ELR (cell line): ENCODE measurements at places on chromosomes 16 and 17.

- peak; percentile 65 for DNase-seq
Observed at GRCh38 chr17:68011199-68011665, 15.0 kb upstream of the C17orf58 start.

GRCh38 chr17:4295686-4296085 lies 31.9 kb upstream of the ANKFY1 start:
- DNase-seq, result no peak

- no peak for DNase-seq
Observed at GRCh38 chr17:35890774-35891155, 10.6 kb upstream of the CCL5 start.

GRCh38 chr17:61784510-61784909 lies 78.8 kb downstream of the BRIP1 start:
- DNase-seq, result no peak

- no peak for DNase-seq
Observed at GRCh38 chr17:71830866-71831265, 290.0 kb upstream of the SOX9 start.

- no peak for DNase-seq
Observed at GRCh38 chr17:37741341-37742115, 3.3 kb downstream of the HNF1B start.

GRCh38 chr16:23509782-23510163 lies 521 bp downstream of the GGA2 start:
- peak; percentile 56 for DNase-seq

DNA sequence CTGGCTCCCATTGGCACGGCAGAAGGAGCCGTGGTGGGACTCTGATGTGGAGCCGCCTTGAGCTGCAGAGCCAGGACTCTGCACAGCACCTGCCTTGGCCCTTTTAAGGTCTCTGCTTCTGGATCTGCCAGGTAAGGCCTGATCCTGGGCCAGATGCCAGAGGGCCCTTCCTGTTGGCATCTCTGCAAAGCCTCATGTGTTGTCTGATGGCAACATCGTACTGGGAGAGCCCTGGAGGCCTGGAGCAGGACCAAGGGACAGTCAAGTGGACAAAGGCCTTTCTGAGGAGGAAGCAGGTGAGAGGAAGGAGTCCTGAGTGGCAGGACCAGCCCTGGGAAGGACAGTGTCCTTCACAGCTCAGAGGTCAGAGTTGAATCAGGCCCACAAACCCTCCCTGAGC lies 26.1 kb downstream of the SOCS1 start:
- no peak for DNase-seq

- no peak for DNase-seq
Observed at GRCh38 chr16:4743226-4743878, 9.0 kb downstream of the DNAAF8 start.

DNA sequence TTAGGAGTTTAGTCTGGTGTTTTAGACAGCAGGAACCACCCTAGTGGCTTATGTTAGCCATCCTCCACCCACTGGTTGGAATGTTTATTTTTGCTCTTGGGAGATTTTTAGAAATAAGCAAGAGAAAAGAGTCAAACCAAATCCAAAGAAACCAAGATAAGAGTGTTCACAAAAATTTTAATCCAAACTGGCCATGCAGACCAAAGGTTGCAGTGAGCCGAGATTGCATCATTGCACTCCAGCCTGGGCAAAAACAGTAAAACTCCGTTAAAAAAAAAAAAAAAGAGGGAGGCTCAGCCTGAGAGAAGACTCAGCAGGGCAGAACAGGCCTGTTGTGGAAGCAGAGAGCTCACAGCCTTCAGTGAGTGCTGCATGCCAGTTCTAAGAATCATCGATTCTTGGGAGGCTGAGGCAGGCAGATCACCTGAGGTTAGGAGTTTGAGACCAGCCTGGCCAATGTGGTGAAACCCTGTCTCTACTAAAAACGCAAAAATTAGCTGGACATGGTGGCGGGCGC lies 12.2 kb upstream of the C16orf54 start:
- no peak for DNase-seq

DNA sequence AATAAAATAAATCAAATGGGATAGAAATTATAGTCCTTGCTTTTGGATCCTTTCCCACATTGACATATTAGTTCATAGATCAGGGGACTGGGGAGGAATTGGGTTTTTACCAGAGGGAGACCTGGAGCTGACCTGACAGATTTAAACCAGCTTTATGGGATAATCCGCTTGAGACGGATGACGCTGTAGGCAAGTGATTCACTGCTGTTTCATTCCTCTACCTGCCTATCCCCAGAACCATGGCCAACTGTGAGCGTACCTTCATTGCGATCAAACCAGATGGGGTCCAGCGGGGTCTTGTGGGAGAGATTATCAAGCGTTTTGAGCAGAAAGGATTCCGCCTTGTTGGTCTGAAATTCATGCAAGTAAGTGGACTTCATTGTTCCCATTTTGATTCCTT lies 2.1 kb downstream of the NME1 start:
- DNase-seq, result no peak

- no peak for DNase-seq
Observed at GRCh38 chr17:59396134-59396826, 64.8 kb downstream of the YPEL2 start.

- DNase-seq, result no peak
Observed at GRCh38 chr16:12133729-12134128, 157.2 kb downstream of the SNX29 start.

GRCh38 chr16:58032710-58033293 lies 7.2 kb downstream of the MMP15 start:
- DNase-seq, result no peak

DNA sequence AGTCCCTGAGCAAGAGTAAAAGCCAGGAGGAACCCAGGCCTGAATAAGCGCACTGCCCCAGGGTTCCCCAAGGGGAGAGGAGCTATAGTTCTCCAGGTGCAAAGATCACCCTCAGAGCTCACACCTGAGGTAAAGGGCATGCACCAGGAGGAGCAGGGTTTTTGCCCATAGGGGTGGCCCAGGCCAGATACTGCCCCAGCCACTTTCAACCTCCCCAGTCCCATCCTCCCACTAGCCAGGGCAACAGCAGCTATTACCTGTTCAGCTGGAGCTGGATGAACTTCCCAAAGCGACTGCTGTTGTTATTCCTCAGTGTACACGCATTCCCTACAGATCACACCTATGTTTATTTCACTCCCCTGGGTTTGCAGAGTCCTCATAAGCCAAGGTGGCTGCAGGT lies 19.8 kb downstream of the MYO19 start:
- DNase-seq, result no peak

DNA sequence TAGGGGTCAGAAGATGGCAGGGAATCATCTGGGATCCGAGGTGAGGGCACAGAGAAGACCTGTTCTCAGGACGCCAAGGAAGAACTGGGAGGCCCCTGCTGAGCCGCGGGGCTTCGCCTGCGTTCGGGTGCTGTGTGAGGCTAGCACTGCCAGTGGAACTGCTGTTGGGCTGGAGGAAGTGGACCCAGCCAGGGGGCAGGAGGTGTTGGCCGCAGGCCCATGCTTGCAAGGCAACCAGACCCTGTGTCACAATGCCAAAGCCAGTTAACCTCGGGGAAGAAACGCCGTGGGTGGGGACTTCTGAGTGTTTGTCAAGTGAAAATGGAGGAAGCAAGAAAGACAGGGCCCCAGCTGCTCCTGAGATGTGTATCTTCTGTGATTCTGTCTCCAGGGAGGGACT lies 185.5 kb downstream of the LGALS9B start:
- DNase-seq, result no peak

DNA sequence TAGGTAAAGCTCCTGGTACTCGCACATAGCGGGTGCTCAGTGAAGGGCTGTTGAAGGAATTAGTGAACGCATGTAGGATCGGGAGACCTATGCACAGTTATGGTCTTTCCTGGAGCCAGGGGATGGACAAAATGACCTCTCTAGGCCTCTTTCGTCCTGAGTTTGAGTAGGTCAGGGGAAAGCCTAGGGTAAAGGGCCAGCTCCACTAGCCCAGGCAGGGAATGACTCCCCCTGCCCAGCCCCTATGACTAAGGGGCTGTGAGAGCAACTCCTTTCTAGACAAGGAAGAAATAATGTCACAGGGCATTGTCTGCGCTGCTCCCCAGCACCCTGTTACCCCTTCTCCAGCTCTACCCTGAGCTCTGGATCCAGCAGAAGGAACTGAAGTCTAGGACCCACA lies 24.6 kb upstream of the FMNL1 start:
- DNase-seq, result peak; percentile 18

DNA sequence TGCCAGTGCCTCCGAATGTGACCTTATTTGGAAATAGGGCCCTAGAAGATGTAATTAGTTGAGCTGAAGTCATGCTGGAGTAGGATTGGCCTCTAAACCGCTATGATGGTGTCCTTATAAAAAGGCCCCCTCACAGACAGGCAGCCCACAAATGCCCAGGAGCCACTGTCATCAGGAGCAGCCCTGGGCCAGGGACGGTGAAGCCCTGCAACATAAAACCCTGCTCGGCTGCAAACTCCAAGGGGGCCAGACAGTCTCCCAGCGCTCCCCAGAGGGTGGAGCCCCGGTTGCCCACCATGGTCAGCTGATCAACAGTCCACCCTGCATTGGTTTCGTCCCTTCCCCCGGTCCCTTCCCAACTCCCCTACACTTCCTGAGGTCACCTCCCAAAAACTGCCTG lies 351.7 kb downstream of the FOXL1 start:
- DNase-seq, result no peak

GRCh38 chr16:59478838-59479237 lies 744.7 kb upstream of the GOT2 start:
- DNase-seq, result peak; percentile 16

DNA sequence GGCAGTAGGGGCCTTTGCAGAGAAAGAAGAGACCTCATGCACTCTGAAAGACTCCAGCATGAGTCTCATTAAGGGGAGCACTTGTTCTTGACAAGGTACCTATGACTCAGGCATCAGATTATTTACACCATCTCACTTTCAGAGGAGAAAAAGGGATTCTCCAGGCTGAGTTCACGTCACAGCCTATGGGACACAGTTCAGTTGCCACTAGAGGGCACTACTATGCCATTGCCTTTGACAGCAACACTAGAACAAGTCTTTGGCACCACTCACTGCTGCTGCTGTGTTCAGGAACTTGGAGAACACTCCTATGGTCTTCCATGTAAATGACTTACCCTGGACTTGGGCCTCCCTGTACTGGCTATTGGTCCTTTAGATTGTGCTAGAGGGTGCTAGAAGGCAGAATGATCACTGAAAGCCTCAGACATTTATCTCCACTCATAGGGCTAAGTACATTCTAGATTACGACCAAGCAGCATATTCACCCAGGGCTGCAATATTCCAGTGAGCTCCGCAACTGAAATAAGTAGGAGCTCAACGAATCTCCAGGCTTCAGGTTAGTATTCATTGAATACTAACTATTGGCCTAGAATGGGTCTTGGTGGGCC lies 225.1 kb upstream of the CA10 start:
- peak; percentile 51 for DNase-seq

GRCh38 chr17:68972119-68972704 lies 17.0 kb upstream of the ABCA8 start:
- peak; percentile 61 for DNase-seq

DNA sequence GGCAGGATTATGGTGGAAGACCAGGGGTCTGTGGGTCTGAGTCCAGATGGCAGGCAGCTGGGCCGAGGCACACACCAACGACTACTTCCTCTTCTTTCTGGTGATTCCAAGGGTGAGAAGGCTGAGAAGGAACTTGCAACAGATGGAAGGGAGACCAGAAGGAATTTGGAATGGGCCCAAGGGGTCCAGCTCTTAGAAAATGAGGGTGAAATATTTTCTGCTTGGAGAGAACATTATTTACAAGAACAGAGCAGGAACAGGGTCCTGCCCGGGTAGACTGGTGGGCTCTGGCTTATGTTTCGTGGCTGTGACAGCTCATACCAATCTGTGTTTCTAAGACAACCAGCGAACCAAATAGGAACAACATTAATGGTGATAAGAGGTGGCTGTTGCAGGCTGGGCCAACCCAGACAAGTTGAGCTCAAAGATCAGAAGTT lies 36.6 kb downstream of the CCDC42 start:
- DNase-seq, result no peak

GRCh38 chr17:19703106-19703827 lies 13.1 kb downstream of the SLC47A2 start:
- no peak for DNase-seq

GRCh38 chr17:75915268-75915667 lies 10.6 kb upstream of the MRPL38 start:
- no peak for DNase-seq

GRCh38 chr17:45129426-45129939 lies 2.8 kb downstream of the PLCD3 start:
- DNase-seq, result no peak

GRCh38 chr16:88784074-88784855 lies 755 bp downstream of the PIEZO1 start:
- DNase-seq, result peak; percentile 88

DNA sequence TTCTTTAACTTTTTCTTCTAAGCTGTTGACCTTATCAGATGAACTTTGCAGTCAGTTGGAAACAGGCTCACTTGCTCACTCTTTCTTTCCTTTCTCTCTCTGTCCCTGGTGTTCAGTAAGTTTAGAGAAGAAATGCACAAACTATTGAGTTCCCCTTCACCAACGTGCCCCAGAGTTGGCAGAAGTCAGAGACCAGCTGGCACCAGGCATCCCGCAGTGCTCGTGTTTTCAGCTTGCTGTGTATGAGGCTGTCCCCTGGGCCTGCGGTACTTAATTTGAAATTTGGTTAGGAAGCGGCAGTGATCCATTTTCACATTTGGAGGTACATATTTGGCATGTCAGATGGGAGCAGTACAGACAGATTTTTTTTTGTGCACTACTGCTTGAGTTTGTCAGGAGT lies 258.6 kb downstream of the SNX29 start:
- DNase-seq, result no peak

- no peak for DNase-seq
Observed at GRCh38 chr16:10660950-10661635, 33.6 kb downstream of the TEKT5 start.

- no peak for DNase-seq
Observed at GRCh38 chr16:69754143-69754468, 620 bp downstream of the NOB1 start.

DNA sequence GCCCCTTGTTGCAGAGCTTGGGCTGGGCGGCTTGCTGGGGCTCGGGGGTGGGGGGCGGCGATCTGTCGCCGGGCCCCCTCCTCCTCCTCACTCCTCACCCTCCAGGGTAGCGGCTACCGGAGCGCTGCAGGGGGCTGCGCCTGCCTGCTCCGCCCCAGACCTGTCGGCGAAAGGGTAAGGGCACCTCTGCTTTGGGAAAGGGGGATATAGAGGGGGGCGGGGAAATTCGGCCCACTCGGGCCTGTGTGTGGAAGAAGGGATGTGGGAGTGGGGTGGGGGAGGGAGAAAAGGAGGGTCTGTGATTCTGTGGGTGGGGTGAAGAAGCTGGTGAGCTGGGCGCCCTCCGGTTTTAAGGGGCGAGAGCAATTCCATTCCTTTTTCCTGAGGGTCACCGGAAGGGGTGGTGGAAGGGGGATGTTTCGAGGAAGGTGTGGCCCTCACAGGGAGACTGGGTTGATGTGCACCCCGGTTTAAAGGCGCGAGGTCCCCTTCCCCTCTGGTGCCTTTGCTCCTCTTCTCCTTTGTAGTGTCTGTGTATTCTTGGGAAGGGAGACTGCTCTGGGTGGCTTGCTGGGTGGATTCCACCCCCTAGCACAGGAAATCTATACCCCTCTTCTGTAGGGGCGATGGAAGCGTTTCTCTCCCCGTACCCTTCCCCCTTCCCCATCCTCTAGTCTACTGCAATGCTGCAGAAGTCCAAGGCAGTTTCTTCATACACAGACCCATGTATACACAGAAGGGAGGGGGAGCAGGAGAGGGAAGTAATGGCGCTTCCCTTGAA lies 878 bp downstream of the TAOK1 start:
- DNase-seq, result peak; percentile 47
